ENCODE measurements at places on chromosomes 6 and 20.

DNA sequence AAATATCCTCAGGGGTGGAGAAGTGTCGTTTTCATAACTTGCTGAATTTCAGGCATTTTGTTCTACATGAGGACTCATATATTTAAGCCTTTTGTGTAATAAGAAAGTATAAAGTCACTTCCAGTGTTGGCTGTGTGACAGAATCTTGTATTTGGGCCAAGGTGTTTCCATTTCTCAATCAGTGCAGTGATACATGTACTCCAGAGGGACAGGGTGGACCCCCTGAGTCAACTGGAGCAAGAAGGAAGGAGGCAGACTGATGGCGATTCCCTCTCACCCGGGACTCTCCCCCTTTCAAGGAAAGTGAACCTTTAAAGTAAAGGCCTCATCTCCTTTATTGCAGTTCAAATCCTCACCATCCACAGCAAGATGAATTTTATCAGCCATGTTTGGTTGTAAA is 20.3 kb upstream of the MAPK13 start:
- DNase-seq = no peak

- DNase-seq = no peak
Observed at GRCh38 chr20:62052336-62052841, 13.3 kb downstream of the TAF4 start.

GRCh38 chr6:104896914-104897313 is 37.2 kb upstream of the HACE1 start:
- no peak for DNase-seq

DNA sequence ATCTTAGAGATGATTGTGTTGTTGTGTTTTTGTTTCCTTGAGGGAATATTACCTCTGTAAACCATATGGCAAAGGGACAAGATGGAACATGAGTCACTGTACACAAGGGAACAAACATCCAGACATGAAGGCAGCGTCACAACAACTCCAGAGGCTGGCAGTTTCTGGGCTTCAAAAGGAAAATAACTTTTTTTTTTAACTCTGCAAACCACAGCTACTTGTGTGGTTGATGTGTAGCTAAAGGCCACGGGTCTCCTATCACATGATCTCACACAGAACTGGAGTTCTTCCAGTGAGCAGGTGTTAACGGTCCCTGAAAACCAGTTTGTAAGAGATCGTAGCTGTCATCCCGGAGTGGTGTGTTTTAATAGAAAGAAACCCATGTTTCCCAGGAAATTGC is 33.2 kb upstream of the HBS1L start:
- DNase-seq = no peak

- no peak for DNase-seq
Observed at GRCh38 chr6:24228681-24229255, 102.8 kb downstream of the NRSN1 start.

- DNase-seq = no peak
Observed at GRCh38 chr6:89834884-89835792, 5.5 kb downstream of the CASP8AP2 start.

- no peak for DNase-seq
Observed at GRCh38 chr6:13398421-13398994, 70.2 kb upstream of the TBC1D7 start.

GRCh38 chr6:140360651-140361050 is 986.2 kb upstream of the CITED2 start:
- DNase-seq = no peak

DNA sequence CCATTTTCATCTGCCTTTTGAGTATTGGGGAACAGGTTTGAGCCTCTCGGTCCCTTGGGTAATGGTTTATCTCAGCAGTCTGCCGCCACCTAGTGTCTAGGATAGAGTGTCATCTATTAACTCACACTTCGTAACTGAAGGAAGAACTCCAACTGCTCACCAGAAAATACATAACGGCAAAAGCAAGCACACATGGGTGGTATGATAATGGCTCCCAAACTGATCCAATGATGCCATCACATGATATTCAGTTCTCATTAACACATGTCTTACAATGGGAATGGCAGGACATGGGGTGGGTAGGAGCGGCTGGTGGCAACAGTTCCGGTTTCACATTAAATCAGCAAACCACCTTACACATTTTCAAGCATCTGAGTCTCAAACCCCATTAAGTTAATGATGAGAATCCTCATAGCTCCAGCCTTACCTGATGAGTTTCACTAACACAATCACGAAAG is 110.7 kb upstream of the PHACTR1 start:
- DNase-seq = no peak

DNA sequence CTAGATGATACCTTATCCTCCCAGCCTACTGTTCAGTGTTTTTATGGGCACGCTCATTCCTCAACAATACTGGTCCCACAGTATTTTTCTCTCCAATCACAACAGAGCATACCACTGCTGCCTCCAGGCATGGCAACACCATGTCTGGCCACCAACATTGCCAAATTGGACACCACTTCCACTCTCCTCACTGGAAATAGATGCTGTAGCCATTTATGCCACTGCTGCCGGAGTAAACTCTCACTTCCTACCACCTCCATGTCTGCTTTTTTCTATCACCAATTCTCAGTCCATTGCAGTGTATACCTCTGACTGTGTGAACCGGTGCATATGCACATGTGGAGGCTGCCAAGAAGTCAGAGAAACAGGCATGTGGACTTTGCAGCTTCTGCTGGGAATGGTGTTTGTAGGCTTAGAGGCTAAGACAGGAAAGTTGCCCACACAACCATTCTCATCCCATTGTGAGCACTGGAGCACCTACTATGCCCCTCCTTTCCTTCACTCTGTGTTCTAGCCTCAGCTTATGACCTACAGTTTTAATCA is 14.4 kb downstream of the PI3 start:
- DNase-seq = no peak

DNA sequence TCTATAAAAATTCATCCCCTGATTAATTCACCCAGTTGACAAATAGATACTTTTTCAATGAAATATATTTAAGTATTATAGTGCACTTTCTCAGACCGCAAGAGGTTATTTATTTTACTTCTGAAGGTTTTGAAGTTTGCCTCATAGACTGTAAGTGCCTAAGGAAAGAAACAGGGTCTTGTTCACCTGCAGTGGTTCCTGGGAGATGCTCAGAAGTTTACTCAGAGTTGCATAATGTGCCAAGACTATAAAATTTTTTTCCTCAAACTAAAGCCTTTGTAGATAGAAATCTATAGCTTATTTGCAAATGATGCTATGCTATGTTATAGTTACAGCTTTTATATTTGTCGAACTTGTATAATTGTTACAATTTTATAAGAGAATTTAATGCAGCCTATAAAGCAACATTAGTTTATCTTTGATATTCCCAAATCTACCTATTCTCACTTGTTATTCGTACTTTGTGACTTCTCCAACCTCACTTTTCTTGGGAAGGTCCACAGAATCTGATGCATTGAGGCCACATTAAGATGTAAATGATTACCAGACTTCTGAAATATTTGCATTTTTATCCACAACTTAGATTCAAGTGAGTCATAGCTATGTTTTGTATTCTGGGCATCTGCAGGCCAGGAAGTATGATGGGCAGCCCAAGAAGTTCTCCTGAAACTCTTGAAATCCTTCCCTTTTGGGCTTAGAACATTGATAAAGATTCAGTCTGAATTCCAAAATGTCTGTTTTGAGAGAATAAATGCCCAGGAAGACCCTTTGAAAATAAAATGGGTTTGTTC is 35.7 kb downstream of the KCNQ5 start:
- DNase-seq = no peak

DNA sequence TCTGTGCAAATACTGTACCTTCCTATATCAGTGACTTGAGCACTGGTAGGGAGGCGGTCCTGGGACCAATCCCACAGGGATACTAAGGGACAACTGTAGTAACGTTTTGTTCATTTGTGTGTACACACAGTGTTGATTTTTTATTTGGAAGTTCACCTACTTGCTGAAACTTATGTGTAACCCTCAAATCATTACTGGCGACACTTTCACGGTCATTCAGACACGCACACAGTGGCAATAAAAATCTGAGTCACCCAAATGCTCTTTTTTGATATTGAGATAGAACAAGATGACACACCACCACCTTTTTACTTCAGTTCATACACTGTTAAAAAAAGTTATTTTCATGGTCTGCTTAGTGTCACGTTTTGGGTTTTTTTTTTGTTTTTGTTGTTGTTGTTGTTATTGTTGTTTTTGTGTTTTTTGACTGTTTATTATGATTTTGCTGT is 79.8 kb downstream of the QKI start:
- no peak for DNase-seq

DNA sequence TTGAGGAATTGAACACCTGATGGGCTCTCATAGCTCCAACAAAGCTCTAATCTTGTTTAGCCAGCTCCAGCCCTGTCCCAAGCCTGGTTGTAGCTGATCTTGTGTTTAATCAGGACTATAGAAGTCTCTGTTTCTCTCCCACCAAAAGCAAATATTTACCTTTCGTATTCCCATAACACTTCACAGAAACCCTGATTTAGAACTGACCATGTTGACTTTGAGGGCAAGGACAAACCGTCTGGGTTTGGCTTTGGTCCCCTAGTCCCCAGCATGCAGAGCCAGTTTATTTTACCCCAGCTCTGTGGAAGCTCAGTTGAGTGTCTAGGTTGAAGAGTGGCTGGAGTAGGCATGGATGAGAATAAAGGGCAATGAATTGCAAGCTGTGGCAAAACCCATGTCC is 18.0 kb upstream of the SIM1 start:
- DNase-seq = no peak

- DNase-seq = no peak
Observed at GRCh38 chr6:153401751-153402150, 270.7 kb upstream of the RGS17 start.

DNA sequence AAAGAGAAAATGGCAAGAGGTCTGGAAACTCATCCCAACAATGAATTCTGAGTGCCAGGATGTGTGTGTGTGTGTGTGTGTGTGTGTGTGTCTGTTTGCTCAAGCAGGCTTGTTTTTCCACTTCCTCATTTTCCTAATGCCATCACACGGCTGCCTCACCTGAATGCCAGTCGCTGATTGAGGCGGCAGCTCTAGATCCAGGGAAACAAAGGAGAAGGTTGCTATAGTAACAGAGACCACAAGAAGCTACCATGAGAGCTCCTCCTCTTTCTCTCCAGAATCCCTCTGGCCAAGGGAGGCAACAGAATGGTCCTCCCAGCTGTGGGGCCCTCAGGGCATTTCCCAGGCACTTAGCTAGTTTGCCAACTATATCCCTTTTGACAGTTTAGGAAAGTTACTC is 241.1 kb upstream of the TSHZ2 start:
- no peak for DNase-seq

DNA sequence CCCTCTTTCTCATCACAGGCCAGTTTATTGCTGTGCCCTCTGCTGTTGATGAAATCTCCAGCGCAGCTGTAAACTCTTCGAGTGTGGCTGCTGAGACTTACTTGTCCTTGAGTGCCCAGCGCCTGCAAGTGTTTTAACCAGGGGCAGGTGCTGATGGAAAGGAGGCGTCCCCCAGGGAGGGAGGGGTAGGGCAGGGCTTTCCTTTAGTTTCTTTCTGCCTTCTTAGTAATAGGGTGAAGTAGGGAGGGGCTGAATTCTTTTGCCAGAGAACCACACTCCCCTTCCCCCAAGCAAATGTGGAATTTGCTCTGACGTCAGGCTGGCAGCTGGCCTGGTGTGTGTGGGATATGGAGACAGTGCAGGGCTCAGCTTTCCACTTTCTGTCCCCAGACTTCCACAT is 61.2 kb downstream of the IGF2R start:
- no peak for DNase-seq

DNA sequence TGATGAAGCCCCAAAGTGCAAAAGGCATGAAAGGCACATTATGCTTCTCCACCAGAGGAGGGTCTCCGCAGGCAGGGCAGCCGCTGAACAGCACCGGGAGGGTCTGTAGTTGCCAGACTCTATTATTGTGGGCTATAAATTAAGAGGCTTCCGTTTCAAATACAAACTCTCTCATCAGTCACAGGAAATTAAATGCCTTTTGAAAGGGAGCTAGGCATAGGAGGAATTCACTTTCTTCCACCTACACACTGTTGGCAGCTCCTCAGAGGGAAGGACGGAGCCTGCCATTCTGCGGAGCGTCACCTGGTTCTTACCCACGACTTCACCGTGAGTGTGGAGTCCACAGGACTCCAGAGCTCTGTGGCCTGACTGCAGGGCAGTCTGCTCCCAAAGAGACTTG is 140.8 kb upstream of the AGPAT4 start:
- DNase-seq = no peak

DNA sequence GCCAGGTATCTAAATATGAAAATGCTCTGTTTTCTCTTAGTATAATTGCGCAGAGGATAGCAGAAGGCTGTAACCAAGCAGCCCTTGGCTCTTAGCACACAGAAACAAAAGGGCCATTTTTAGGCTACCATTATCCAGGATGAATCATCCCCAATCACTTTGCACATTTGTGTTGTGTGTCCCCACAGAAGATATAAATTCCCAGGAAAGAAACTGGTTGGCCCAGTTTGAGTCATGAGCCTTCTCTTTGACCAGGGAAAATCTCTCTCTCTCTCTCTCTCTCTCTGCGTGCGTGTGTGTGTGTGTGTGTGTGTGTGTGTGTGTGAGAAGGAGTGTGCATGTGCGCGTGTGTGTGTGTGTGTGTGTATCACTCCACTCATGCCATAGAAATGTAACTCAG is 178.5 kb downstream of the FRK start:
- no peak for DNase-seq

GRCh38 chr20:16488086-16488485 is 85.2 kb downstream of the KIF16B start:
- no peak for DNase-seq

DNA sequence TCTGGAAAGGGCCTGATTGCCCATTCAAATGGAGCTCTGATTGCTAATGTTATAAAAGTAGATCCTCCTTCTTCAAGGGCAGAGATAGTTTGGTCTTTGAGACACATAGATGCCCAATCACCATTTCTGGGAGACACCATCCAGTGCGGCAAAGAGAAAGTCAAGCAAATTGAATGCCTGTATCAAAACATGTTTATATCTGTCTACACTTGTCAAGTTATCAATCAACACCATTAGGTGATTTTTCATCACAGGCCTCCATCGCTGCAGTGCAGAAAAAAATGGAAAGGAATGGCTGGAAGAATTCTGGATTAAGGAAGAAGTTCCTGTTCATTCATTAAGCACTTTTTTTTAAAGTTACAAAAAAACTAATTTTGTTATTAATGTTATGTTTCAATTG is 54.8 kb upstream of the ZFP64 start:
- DNase-seq = no peak

GRCh38 chr6:23499549-23499948 is 626.5 kb upstream of the NRSN1 start:
- no peak for DNase-seq

- no peak for DNase-seq
Observed at GRCh38 chr6:117674503-117674902, 766 bp upstream of the NUS1 start.

DNA sequence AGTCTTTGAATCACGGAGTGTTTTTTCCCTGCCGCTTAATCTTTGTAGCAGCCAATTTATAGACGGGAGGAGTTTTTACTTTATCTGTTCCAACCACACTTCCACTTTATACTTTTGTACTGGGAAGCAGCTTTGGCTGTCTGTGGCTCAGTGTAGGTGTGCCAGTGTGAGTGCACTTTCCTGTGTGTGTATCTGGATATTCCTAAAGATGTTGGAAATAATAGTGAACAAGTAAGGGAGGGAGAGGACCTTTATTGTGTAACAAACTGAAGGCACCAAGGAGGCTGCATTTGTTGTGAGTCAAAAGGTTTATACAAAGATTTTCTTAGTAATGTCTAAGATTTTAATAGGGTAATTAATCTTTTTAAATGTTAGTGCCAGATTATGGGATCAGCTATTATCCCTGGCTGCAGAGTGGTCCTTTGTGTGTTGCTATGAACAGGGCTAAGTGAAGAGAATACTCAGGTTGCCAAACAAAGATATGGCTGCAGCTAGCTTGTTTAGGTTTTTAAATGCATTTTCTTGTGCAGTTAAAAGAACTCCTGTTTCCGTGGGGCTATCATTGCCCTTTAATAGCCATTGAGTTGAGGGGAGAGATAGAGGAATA is 226.3 kb downstream of the RNF144B start:
- DNase-seq = no peak

All from activated CD4-positive, alpha-beta T cell treated with anti-CD3 and anti-CD28 coated beads, Interleukin-2, amount 50 U/mL, for 24 hours (primary cell).